CD4-positive, alpha-beta T cell treated with Interleukin-1 beta for 1 hour (primary cell): ENCODE measurements at places on chromosomes 7 and 10.

GRCh38 chr7:1367501-1368183, 91.6 kb downstream of the MICALL2 start:
- DNase-seq: no peak

DNA sequence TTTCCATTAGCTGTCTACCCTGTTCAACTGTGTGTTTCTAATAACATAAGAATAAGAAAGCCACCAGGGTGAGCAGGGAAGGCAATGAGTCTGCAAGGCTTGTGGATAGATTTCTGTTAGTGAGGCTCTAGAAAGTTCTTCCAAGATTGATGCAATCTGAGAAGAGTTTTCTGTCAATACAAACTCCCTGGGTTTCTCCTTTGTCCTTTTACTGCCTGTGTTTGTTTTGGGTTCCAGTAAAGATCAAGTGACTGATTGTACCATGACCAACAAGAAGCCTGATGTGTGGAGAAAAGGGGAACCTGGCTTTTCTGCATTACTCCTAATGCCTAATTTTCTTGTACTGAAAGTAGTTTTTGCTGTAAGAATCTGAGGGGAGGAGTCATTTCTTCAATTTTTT, 139.9 kb downstream of the CFTR start:
- DNase-seq: no peak

DNA sequence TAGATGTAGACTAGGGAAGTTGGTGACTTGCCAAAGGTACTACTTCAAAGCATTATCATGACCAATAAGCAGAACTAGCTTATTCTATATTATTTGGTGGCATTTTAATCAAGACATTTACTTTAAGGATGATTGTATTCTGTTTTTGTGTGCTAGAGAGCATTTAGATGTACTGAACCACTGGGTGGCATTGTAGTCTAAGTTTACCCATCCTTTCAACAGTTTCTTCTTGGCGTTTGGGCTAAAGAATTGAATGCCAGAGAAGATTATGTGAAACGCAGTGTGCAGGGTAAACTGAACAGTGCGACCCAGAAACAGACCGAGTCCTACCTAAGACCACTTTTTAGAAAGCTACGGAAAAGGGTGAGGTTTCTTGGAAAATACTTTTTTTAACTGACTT, 26.8 kb downstream of the PRPF18 start:
- DNase-seq: no peak

- peak; percentile 27 for DNase-seq
Measured at GRCh38 chr7:137934941-137935883, 66.7 kb downstream of the CREB3L2 start.

- DNase-seq: peak; percentile 19
Measured at GRCh38 chr10:117004227-117005025, 561 bp downstream of the SHTN1 start.

DNA sequence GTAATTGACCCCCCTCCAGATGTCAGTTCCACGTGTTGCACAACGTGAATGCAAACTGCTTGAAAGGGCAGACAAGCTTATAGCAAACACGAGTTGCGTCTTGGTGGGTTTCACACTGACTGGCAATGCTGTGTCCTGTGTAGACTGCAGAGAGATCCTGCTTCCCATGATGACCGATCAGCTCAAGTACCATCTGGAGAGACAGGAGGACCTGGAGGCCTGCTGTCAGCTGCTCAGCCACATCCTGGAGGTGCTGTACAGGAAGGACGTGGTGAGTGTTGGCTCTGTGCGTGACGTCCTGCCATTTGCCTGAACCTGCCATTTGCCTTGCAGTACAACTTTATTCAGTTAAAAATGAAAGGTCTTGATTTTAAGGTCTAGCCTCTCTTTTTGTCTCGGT, 71.1 kb downstream of the INSYN2A start:
- no peak for DNase-seq
